NCI-H2081 treated with DMSO at 0.1 percent for 48 hours (cell line): ENCODE measurements at places on chromosomes 1 and 21.

- no peak for DNase-seq
These were observed at the start of gene KCNE1 for GRCh38 chr21:34511787-34512455. KCNE1 (minus strand) TSS chr21:34512210; CDS start chr21:34449634, 62,576 bp downstream.

- no peak for DNase-seq
These were observed 38.4 kb downstream of the TAS1R2 start for GRCh38 chr1:18820791-18821641.

DNA sequence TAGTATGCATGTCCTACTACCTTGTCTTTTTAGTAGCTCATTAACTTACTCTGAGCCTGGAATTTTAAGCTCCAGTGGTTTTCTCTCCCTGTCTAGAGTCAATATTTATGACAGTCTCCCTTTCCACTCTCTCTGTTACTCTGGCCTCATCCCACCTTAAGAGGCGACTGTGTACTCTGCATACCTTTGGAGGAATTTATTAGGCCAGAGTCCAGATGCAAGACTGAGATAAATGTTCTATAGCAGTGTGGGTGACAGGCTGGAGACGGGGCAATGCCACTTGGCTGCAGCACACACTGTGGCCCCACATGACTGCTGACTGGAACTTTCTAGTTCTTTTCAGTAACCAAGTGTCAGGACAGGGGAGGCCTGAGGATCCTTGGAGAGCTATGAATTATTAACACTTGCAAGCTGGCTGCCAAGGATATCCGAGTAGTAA is 4.1 kb upstream of the PDZK1 start:
- DNase-seq = no peak

- no peak for DNase-seq
These were observed 1.2 kb downstream of the EFHD2 start for GRCh38 chr1:15410884-15411245.

- no peak for DNase-seq
These were observed 233.6 kb downstream of the RPS6KC1 start for GRCh38 chr1:213284626-213285025.

- no peak for DNase-seq
These were observed 75.8 kb downstream of the RGL1 start for GRCh38 chr1:183880531-183881243.

DNA sequence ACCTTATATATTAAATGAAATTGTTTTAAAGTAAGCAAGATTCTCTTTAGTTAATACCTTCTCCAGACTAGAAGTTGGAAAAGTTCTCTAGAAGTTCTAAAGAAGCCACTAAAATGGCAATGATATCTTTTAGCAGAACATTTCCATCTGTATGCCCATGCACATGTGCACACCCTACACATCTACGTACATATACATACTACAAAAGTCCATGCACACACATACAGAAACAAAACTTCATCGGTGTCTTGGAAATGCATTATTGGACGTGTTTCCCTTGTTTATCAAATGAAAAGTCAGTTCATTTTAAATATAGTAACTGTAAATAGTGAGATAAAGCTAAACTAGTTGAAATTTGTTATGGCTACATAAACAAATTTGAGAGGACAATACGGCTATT is 114.4 kb downstream of the KCNT2 start:
- no peak for DNase-seq

DNA sequence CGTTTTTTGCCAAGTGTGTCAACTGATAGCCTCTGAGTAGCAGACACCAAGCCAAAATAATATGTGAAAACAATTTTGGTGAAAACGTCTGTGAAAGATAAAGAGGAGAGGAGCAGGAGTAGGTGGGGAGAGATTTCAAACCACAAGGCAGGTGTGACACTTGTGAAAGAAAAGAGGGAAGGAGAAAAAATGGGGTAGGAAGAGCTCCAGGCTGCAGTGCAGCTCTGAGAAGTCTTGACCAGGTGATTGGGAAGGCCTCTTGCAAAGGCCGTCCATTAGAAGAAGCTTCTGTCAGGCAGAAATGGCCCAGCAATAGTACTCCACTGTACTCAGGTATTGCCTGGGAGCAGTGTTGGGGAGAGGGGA is 10.6 kb upstream of the RAVER2 start:
- DNase-seq = no peak

DNA sequence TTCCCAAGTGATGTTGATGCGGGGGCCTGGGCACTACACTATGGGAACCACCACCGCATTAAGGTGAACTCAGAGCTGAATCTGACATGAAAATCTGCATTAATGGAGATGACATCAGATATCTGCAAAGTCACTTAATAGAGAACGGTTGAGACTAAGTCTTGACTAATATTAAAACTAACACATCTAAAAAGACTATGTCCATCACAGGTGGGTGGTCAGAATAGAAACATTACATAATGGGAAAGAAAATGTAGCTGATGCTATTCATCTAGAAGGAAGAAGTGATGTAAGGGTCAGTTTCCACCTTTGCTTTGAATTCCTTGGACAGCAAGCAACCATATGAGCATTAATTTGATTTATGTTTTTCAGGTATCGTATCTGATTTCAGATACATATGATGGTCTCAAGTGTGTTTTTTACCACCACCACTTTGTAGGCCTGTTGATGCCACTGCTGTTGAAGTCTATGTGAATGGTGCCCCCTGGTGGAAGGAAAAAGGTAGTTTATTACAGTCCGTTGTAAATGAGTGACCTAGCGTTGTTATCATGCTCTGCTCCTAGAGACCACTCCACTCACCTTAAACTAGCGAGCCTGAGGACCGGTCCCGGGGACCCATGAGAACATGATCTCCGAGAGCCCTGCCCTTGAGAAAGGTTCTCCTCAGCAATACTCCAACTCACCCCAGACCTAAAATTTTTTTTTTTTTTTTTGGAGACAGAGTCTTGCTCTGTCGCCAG is 73.5 kb downstream of the BACH1 start:
- no peak for DNase-seq

GRCh38 chr1:84603223-84603622 is 29.0 kb upstream of the CTBS start:
- DNase-seq = no peak

DNA sequence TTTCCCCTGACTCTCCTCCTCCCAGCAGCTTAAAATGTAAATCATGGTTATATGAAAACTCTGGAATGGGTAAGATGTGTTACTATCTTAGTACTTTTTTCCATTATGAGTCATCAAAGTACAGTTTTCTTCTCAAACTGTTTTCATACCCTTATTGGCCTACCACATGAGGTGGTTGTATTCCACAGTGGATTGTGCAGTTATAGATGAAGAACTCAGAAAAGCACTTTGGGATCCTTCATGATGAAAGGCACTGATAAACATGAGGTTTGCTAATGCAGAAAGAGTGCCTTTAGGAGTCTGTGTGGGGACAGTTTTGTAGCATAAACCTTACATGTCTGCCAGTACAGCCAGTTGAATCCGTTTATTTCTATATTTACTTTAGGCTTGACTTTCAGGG is 32.0 kb upstream of the MYOCOS start:
- DNase-seq = no peak

- no peak for DNase-seq
These were observed 26.1 kb downstream of the MTR start for GRCh38 chr1:236821091-236821627.

GRCh38 chr1:108955111-108955510 is 8.2 kb downstream of the CLCC1 start:
- no peak for DNase-seq

DNA sequence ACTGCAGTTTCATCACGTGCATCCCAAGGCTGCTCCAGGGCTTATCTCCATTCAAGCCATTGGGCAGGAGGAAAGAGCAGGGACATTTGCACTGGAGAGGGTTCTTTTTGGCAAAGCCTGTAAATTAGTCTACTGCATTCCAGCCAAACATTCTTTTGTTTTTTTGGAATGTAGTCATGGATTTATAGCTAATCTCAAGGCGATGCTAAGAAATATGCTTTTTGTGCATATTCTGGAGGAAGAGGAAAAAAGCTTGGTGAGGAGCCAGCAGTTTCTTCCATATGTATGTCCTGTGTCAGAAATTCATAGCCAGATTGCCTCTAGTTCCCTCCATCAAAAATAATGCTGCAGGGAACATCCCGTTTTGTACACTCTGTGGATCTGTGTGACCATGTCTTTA is 221.4 kb downstream of the BACH1 start:
- DNase-seq = no peak

GRCh38 chr1:192807211-192808162 is 1.4 kb upstream of the RGS2 start:
- no peak for DNase-seq

DNA sequence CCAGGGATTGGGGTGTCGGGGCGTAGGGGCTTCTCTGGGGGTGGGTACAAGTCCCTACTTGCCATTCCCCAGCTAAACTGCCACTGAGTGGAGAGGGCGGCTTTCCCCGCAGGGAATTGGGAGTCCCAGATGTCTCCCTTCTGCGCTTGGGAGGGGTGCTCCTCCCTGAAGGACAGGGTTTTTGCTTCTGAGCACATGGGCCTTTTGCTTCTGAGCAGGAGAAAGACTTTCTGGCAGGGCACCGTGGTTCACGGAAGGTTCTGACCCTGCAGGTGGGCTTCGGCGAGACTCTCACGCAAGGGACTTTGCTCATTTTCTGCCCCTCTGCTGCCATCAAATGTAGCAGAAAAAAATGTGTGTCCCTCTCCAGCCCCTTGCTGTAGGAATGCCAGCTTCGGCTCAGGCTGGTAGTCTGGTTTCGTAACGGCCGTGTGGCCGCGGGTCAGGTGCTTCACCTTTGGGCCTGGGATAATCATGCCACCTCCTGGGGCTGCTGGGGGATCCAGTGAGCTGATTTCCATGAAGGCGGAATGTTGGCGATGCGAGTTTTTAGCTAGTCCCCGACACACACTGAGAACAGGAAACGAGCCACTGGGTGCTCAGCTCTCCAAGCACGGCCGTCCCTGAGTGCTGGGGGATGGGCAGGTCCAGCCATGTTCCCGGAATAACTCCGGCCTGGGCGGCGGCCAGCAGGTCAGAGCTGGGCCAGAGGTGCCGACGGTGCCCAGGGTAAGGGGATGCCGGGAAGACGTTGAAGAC is 364.0 kb downstream of the CAMTA1 start:
- DNase-seq = no peak
